NCI-H1930 (cell line): ENCODE measurements at places on chromosomes 13 and 19.

- no peak for DNase-seq
Measured at GRCh38 chr19:28027116-28027515, 1185.8 kb downstream of the UQCRFS1 start.

GRCh38 chr19:35596366-35596999 is 10.5 kb downstream of the PMIS2 start:
- DNase-seq: no peak

- DNase-seq: no peak
Measured at GRCh38 chr13:19681517-19681916, 48.1 kb downstream of the MPHOSPH8 start.

DNA sequence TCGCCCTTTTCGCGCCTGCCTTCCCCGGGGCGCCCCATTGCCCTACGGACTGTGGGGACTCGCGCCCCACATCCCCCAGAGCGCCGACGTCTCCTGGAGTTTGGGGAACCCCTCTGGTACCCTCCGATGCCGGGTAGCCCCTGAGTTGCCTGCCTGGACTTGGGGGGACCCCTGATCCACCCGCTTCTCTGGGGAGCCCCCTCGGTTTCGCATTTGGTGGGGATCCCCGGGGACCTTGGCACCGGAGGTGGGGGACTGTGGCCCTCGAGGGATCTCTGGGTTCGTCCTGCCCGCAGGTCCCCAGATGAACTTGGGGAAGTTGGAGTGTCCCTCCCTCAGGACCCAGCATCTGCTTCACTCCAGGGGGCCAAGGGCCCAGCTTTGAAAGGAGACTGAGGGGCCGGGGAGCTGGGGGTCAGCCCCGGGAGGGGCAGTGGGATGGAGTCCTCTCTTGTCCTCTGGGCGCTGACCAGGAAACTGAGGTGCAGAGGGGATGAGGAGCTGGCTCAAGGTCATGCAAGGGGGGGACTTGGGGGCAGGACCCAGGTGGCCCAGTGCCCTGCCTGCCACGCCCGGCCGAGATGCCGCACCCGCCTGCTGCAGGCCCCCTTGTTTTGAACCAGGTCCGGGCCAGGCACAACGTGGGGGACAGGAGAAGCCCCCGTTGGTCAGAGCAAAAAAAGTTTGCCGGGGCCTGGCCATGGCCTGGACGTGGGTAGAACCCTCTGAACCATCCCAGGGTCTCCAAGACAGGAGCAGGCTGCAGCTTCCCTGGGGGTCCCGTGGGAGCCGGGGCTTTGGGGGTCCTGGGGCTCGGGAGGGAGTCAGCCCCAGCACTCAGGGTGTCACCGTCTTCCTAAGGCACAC is 1.0 kb downstream of the EFNA2 start:
- no peak for DNase-seq

DNA sequence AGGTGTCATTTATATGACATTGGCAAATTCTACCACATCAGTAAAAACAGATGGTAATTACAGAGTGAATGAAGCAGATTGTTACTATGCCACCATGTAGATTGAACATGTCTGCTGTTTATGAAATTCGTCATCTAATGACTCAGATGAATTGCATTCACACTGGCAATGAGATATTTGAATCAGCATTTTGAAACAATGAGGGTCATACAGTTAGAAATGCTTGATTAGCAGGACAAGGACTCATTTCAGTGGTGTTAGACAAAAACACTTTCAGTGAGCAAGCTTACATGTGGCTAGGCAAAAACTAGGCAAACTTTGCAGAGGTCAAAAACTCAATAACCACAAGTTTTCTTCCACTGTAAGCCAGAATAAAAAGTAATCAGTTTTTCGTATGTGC is 1165.0 kb downstream of the SLITRK1 start:
- DNase-seq: no peak

GRCh38 chr19:6772866-6773322 is 386 bp downstream of the VAV1 start:
- DNase-seq: no peak

GRCh38 chr13:106220211-106220610 is 315.3 kb downstream of the EFNB2 start:
- no peak for DNase-seq

GRCh38 chr13:27354379-27354778 is 70.0 kb upstream of the GTF3A start:
- DNase-seq: no peak

DNA sequence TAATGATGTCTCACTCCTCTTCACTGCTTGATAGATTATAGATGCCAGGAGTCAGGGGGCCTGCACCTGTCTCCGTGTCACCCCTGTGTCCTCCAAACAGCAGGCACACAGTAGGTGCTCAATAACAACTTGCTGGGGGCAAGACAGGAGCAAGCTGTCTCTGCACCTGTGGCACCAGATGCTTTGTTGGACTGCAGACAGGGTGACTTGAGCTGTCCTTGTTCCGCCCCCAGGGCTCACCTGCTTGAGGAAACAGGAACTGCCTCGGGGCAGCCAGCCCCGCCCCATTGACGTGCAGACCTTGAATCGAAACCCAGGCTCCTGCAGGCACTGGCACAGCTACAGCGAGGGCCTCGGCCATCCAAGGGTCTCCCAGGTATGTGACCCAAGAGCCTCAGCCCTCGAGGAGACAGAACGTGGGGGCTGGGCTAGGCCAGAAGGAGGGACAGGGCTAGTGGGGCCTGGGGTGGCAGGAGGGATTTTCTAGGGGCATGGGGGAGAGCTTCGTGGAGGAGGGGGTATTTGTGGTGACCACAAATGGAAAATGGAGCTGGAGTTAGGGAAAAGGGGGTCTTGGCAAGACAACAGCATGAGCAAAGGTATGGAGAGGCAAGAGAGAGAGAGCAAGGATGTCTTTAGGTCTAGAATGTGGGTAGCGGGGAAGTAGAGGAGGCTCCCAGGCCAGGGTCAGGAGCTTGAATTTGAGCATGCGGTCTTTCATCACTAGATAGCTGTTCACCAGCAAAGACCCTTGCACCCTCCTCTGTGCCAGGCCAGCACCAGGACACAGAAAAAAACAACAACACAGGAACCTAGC is at the start of gene HSH2D:
HSH2D (plus strand) TSS at position 287 of the 817 bp plus-strand sequence. CDS start 5,066 bp downstream, outside the sequence.
- no peak for DNase-seq

DNA sequence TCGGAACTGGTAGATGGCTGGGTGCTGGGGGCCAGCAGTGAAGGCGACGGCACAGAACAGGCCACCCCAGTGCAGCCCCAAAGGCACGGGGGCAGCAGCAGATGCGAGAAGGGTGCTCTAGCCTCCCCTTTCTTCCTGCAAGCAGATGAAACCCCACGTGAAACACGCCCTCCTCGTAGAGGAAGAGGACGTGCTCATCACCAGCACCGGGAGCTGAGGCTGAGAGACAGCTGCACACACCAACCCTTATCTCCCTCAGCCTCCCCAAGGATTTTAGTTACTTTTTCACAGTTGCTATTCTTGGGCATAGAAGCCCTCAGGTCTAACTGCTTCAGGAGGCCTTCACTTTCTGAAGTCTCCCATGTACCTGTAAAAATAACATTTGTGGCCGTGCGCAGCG is 11.9 kb downstream of the ZNF787 start:
- no peak for DNase-seq

DNA sequence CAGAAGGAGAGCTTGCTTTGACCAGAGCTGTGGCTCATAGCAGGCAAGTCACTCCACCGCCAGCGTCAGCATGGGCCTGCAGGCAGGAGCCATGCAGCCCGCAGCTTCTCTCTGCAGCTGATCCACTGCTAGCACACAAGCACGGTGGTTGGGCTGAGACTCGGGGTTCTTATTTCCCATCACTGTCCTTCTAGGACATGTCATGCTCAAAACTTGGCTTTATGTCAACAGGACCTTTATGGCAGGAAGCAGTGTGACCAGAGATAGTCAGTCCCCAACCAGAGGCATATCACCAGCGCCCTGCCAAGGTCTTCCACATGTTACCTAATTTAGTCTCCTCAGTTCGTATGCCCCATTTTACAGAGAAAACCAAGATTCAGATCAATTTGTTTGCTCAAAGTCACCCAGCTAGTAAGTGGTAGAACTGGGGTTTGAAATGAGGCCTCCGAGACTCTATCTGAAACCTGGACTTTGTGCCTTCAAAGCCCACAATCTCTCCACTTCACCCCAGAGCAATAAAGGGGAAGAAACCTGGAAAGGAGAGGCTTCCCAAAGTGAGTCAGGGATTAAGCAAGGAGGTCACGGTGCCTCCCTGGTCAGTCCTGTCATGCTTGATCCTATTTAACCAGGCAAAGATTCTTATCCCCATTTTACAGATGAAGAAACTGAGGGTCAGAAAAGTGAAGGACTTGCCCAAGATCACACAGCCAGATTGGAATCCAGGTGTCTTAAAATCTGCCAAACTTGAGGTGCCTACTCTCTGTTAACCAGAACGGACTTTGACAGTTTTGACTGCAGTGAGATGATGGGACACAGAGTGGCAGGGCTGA is 5.1 kb downstream of the TMEM272 start:
- no peak for DNase-seq
